ENCODE measurements at places on chromosomes 13 and 19.
A peak's percentile ranks its signal among the peaks of the same experiment; 100 is the strongest.

DNA sequence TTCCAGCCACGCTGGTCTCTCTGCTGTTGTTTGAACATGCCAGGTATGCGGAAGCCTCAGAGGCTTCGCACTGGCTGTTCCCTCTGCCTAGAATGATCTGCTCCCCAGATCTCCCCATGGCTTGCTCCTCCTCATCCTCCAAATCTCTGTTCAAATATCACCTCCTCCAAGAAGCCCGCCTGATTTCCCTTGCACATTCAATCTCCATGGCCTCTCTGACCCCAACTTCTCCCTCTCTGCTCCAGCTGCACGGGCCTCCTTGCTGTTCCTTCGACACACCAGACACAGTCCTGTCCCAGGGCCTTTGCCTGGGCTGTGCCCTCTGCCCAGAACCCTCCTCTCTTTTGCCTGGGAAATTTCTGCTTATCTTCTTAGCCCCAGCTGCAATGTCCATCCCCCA is 52.5 kb upstream of the PTPRS start:
- ATAC-seq = no peak

DNA sequence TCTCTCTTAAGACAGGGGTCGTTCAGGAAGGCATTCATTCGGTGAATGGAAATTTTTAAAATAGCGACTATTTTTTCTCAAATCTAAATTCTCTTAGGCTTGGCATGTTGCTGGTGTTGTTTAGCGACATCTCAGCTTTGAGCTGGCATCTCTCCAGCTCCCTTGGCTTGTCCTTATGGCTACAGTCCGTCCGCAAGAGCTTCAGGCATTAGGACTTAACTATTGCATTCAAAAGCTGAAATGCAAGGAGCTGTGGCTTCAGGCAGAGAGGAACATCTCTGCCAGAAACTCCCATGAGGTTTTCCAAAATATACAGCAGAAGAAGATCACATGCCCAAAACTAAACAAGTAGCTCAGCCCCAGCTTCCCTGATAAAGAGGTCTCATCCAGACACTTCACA is 578.5 kb downstream of the EFNB2 start:
- ATAC-seq = no peak

GRCh38 chr13:98575009-98575903 is 1.7 kb downstream of the STK24 start:
- ATAC-seq = no peak

DNA sequence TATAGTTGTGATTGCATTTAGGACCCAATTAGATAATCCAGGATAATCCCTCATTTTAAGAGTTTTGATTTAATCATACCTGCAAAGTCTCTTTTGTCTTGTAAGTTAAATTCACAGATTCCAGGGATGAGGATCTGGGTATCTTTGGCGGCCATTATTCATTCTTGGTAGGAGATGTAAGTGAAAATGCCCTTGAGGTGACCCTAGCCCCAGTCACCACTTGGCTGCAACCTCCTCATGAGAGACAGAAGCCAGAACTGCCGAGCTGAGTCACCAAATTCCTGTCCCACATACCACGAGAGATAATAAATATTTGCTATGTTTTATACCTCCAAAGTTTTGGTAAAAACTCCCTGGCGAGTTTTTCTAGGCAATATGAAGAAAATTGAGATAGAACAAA is 389.4 kb downstream of the RFC3 start:
- ATAC-seq = no peak

DNA sequence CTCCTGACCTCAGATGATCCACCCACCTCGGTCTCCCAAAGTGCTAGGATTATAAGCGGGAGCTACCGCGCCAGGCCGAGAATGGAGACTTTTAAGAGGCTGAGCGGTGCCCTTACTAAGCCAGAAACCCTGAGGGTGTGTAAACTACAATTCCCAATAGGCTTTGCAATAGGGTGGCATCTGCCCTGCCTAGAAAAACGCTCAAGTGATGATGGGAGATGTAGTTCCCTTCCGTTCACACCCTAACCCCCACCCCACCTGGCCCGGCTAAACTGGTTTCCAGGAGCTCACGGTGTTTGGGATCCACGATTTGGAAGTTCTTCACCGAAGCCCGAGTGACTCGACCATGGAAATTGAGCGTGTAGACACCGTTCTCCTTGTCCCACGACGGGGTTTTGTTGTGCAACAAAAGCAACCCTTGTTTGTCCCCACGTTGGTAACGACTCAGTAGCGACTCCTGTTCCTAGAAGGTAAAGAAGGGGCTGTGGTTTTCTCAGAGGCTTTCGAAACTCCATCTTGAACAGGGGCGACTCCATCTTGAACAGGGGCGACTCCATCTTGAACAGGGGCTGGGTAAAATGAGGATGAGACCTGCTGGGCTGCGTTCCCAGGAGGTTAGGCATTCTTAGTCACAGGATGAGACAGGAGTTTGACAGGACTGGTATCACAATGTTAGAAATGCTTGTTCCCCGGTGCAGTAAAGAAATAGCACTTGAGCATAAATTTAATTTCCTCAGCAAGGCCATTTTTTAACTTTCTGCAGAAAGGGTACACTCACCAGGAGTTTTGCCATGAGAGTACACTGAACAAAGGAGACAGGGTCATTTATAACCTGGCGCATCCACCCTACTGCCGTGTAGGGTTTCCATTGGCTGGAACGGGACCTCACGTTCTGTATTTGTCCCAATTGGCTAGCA is 9.8 kb downstream of the PPP1R15A start:
- ATAC-seq = peak; percentile 67
